ENCODE measurements at places on chromosomes 3 and 15. TPM values are rescaled to one million over a fixed set of nuclear protein-coding genes. Genes with fewer than 3 reads are reported as not detected.

GRCh38 chr3:17852217-17852616, 109.8 kb upstream of the TBC1D5 start:
- H3K4me3 ChIP-seq: no peak overlapping the region
- H3K27ac ChIP-seq: no peak overlapping the region
- no peaks in the 10 kb centered on the region for H3K4me1 ChIP-seq
- DNase-seq: no peak
- no peaks in the 10 kb centered on the region for H3K36me3 ChIP-seq

DNA sequence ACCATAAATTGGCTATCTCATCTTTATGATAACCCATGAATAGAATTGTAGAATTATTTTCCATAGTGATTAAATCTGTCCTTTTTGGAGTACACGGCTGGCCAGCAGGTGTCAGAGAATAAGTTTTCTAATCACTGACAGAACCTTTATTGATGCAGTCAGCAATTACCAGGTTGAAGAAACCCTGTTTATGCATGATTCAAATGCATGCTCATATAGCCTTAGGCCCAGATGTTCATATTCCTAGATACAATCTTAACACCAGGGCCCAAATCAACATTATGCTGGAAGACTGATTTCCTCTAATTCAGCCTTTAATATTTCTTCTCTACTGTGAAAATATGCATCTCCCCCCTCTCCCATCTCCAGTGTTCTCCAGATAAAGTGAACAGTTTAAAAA, 243.5 kb upstream of the DCBLD2 start:
- DNase-seq: no peak
- no peak overlapping the region for H3K4me3 ChIP-seq
- H3K27me3 ChIP-seq: no peaks in the 10 kb centered on the region

DNA sequence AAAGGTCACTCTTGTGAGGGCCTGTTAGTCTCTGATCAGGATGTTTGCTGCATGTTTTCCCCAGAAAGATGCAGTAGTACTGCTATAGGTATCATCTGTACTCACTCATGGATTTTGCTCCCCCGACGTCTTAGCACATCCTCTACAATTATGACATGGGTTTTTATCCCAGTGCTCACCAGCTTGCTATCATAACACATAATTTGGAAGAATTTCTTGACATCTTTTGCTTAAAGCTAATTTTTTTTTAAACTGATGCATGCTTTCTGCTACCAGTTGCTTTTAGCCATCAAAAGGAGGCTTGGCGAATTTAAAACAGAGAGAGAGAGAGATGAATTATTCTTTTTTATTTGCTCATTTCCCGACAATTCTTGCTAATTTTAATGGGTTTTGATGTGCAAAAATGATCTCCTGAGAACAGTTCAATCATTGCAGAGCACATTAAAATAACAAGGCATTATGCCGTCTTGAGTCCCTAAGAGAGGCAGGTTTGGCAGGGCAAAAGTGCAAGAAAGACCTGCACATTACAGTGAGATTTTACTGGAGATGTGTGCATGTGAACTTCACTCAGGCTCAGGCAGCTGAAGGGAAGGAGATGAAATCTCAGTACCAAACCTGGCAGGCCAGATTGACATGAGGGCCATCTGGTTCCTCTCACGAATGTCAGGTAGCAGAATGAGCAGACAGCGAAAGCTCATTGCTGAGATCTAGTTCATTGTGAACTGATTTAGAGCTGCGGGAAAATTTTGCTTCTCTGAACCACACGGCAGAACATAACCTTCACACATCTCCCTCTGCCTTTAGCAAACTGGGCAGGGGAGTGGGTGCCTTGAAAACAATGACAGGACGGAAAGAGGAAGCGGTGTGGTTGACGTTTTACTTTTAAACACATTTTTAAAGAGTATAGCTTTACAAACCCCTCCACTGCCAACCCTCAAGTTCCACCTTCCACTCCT, 25.9 kb upstream of the GOLGA8B start:
- no peaks in the 10 kb centered on the region for H3K27me3 ChIP-seq
- H3K27ac ChIP-seq: no peak overlapping the region
- H3K4me3 ChIP-seq: no peak overlapping the region
- no peaks in the 10 kb centered on the region for H3K4me1 ChIP-seq
- DNase-seq: no peak

Gene ZNF80
- not detected for polyA plus RNA-seq

- DNase-seq: no peak
- H3K36me3 ChIP-seq: no peaks in the 10 kb centered on the region
- no peaks in the 10 kb centered on the region for H3K4me1 ChIP-seq
- no peaks in the 10 kb centered on the region for H3K27me3 ChIP-seq
These were observed 13.0 kb downstream of the C3orf18 start for GRCh38 chr3:50554553-50554952.

DNA sequence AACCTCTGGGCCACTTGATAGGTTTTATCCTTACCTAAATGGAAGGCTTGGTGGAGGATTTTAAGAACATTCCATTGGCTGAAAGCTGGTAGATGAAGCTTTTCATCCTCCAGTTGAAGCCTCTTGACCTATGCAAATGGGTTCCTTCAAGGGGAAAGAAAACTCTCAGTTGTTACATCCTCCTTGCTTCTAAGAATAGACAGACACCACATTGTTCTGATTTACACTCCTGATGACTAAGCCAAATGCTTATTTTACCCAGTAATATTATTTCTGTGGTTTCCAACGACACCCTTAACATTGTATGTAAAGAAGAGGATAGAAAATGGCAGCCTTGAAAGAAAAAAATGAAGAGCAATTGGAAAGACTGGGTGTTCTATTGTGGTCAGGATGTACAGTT, 480.5 kb downstream of the OTOL1 start:
- DNase-seq: no peak
- H3K27ac ChIP-seq: no peak overlapping the region
- H3K27me3 ChIP-seq: no peaks in the 10 kb centered on the region

GRCh38 chr3:354432-354831, 157.9 kb downstream of the CHL1 start:
- H3K36me3 ChIP-seq: no peaks in the 10 kb centered on the region
- no peaks in the 10 kb centered on the region for H3K4me1 ChIP-seq
- H3K27ac ChIP-seq: no peak overlapping the region
- H3K27me3 ChIP-seq: no peaks in the 10 kb centered on the region
- no peak for DNase-seq

Gene DUOX1
- not detected for polyA plus RNA-seq

- no peak overlapping the region for H3K4me3 ChIP-seq
- DNase-seq: no peak
- H3K27me3 ChIP-seq: peaks cover 9% of the 10 kb centered on the region
- peaks cover 10% of the 10 kb centered on the region for H3K4me1 ChIP-seq
- no peaks in the 10 kb centered on the region for H3K36me3 ChIP-seq
- no peak overlapping the region for H3K27ac ChIP-seq
These were observed 282.5 kb upstream of the THBS1 start for GRCh38 chr15:39298271-39298962.

DNA sequence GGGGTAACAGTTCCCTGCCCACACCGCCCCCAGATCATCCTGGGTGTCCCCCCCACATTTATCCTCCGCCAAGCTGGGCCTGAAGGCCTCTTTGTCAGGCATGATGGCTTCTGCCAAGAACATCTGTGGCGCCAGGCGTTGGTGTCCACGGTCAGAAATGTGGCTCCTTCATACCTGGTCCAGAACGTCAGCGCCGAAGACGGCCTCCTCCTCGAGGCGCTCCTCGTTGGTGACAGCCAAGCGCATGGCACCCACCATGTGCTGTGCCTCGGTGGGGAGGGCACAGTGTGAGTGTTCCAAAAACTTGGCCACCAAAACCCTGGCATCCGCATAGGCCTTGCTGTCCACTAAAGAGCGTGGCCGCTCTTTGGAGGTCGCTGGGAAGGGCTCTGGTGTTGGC, 146.5 kb downstream of the NSMCE3 start:
- no peak overlapping the region for H3K4me3 ChIP-seq
- no peaks in the 10 kb centered on the region for H3K4me1 ChIP-seq
- no peak overlapping the region for H3K27ac ChIP-seq
- H3K27me3 ChIP-seq: no peaks in the 10 kb centered on the region
- DNase-seq: no peak

Gene SLC6A20
- polyA plus RNA-seq: not detected

GRCh38 chr3:128497305-128498126, 4.5 kb upstream of the GATA2 start:
- peaks cover 17% of the 10 kb centered on the region for H3K27me3 ChIP-seq
- H3K4me1 ChIP-seq: peaks cover 18% of the 10 kb centered on the region
- H3K36me3 ChIP-seq: no peaks in the 10 kb centered on the region
- peak; percentile 54 for DNase-seq
- H3K4me3 ChIP-seq: peak overlapping the region; percentile 36

- H3K4me1 ChIP-seq: no peaks in the 10 kb centered on the region
- no peak overlapping the region for H3K4me3 ChIP-seq
- H3K36me3 ChIP-seq: no peaks in the 10 kb centered on the region
- H3K27ac ChIP-seq: no peak overlapping the region
- H3K27me3 ChIP-seq: no peaks in the 10 kb centered on the region
These were observed 152.4 kb upstream of the MDFIC2 start for GRCh38 chr3:70464876-70465275.

DNA sequence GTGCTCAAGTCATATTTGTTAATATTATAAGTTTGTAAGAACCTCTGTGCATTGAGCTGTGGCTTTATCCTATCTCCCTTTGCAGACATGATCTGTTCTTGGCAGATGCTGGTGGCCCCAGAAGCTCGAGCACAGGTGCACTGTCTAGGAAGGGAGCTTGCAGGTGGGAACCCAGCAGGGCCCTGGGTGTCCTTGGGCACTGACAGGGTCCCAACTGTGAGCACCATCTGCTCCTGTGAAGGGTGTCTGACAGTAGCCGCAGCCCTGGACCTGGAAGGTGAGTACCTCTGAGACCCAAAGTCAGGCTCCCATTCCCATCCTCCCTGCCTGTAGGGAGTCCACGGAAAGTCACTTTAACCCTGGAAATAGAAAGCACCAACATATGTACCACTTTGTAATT, 2.4 kb upstream of the REC114 start:
- peaks cover 12% of the 10 kb centered on the region for H3K27me3 ChIP-seq
- H3K4me3 ChIP-seq: no peak overlapping the region
- H3K27ac ChIP-seq: no peak overlapping the region
- DNase-seq: no peak

Gene ROPN1
- not detected for polyA plus RNA-seq

Gene C3orf62
- 6.5 TPM for polyA plus RNA-seq

Gene DHX36
- 9.4 TPM for polyA plus RNA-seq

DNA sequence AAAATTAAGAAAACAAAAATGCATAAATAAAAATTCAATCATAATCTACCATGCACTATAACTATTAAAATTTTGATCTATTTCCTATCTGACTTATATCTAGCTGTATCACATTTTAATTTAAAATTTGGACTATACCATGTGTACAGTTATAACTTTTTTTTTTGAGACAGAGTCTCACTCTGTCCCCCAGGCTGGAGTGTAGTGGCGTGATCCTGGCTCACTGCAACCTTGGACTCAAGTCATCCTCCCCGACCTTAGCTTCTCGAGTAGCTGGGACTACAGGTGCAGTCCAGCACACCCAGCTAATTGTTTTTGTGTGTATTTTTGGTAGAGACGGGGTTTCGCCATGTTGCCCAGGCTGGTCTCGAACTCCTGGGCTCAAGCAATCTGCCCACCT, 119.9 kb downstream of the ADAM10 start:
- H3K27ac ChIP-seq: peak overlapping the region; percentile 80
- peaks cover 18% of the 10 kb centered on the region for H3K4me1 ChIP-seq
- peaks cover 49% of the 10 kb centered on the region for H3K36me3 ChIP-seq
- no peak for DNase-seq
- no peaks in the 10 kb centered on the region for H3K27me3 ChIP-seq

DNA sequence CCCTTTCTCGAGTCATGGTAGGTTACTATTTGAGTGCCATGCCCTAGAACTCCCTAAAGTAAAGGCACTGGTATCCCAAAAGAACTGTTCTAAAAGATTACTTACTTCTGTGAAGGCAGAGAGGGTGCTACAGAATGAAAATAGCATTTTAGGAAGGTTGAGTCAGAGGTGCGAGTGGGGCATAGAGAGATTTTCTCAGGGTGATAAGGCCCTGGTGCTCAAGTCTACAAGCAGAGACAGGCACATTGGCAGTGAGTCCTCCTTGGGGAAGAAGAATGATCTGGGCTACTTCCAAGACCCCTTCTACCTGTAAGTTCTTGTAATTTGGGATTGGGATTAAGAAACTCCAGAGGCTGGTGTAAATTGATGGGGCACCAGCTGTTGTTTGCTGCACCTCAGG, 96.7 kb downstream of the AKAP13 start:
- DNase-seq: no peak
- peaks cover 19% of the 10 kb centered on the region for H3K4me1 ChIP-seq
- no peaks in the 10 kb centered on the region for H3K36me3 ChIP-seq
- H3K27ac ChIP-seq: no peak overlapping the region
- no peak overlapping the region for H3K4me3 ChIP-seq

GRCh38 chr3:28243424-28244106, 2.1 kb downstream of the CMC1 start:
- H3K36me3 ChIP-seq: no peaks in the 10 kb centered on the region
- no peak overlapping the region for H3K4me3 ChIP-seq
- H3K27ac ChIP-seq: no peak overlapping the region
- no peaks in the 10 kb centered on the region for H3K27me3 ChIP-seq

DNA sequence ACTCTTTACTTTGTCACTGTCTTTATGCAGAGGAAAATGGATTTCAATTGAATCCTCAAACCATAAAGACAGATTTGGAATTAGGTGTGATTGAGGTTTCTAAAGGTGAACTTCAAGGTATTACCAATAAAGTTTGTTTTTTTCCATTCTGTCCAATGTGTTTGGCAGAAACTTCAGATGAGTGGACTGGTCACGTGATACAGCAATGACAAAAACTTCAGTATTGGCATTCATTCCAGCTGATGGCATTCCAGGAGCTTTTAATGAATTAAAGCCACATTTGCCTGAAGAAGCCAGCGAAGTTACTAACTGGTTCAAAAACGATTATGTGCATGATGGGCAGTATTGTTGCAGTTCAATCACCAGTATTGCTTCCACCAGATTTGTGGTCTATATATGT, 4.5 kb upstream of the MASP1 start:
- H3K27me3 ChIP-seq: peaks cover 13% of the 10 kb centered on the region
- H3K4me3 ChIP-seq: no peak overlapping the region
- no peaks in the 10 kb centered on the region for H3K36me3 ChIP-seq
- H3K4me1 ChIP-seq: no peaks in the 10 kb centered on the region
- no peak overlapping the region for H3K27ac ChIP-seq

DNA sequence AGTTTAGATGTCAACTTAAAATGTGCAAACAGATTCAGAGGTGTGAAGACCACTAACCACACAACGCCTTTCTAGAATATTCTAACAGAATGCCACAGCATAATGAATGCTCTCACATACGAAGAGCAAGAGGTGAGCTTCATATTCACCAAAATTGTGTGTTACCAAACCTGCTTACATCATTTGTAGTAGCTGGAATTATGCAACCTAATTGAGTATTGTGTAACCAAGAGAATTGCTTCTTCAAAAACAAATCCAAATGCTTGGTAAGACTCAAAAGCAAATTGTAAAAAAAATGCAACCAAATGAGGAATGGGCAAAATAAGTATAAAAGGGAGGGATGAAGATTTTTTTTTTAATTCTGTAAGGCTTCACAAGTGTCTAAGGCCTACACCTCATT, 160.7 kb downstream of the TAFA4 start:
- DNase-seq: no peak
- no peaks in the 10 kb centered on the region for H3K4me1 ChIP-seq
- H3K36me3 ChIP-seq: no peaks in the 10 kb centered on the region
- no peaks in the 10 kb centered on the region for H3K27me3 ChIP-seq

All from CD14-positive monocyte (primary cell).